Left ventricle myocardium inferior (tissue), 1 donor: ENCODE measurements at places on chromosomes 4 and X.

DNA sequence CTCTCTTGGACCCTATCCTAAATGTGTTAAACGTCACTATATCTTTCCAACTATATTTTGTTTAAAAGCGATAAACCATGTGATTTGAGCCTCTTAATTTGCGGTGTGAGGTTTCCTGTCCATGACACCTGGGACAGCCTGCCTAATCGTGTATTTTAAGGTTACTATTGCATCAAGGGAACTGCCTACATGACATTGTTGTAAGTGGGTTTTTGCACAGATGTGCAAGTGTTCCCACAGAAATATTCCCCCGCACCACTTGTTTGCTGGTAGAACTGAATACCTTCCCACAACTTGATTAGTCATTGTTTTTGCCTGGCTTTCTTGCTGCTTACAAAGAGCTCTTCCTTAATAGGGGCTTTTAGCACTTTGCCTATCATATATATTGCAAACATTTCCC, 5.1 kb upstream of the FAM184B start:
- H3K4me3 ChIP-seq: no peak overlapping the region
- H3K27me3 ChIP-seq: peaks cover 5% of the 10 kb centered on the region
- peaks cover 5% of the 10 kb centered on the region for H3K4me1 ChIP-seq
- peaks cover 5% of the 10 kb centered on the region for H3K36me3 ChIP-seq
- DNase-seq: no peak

- DNase-seq: no peak
- no peaks in the 10 kb centered on the region for H3K27me3 ChIP-seq
- no peaks in the 10 kb centered on the region for H3K36me3 ChIP-seq
- H3K4me3 ChIP-seq: no peak overlapping the region
Measured at GRCh38 chrX:17390419-17390850, 15.4 kb downstream of the NHS start.

- no peak overlapping the region for H3K4me3 ChIP-seq
- H3K27ac ChIP-seq: no peak overlapping the region
- H3K36me3 ChIP-seq: no peaks in the 10 kb centered on the region
- DNase-seq: no peak
- no peaks in the 10 kb centered on the region for H3K4me1 ChIP-seq
- no peaks in the 10 kb centered on the region for H3K27me3 ChIP-seq
Measured at GRCh38 chrX:23478056-23478455, 143.4 kb downstream of the PTCHD1 start.

GRCh38 chrX:68114573-68115129, 318.6 kb downstream of the OPHN1 start:
- peaks cover 7% of the 10 kb centered on the region for H3K4me1 ChIP-seq
- H3K27me3 ChIP-seq: no peaks in the 10 kb centered on the region
- peaks cover 12% of the 10 kb centered on the region for H3K36me3 ChIP-seq

DNA sequence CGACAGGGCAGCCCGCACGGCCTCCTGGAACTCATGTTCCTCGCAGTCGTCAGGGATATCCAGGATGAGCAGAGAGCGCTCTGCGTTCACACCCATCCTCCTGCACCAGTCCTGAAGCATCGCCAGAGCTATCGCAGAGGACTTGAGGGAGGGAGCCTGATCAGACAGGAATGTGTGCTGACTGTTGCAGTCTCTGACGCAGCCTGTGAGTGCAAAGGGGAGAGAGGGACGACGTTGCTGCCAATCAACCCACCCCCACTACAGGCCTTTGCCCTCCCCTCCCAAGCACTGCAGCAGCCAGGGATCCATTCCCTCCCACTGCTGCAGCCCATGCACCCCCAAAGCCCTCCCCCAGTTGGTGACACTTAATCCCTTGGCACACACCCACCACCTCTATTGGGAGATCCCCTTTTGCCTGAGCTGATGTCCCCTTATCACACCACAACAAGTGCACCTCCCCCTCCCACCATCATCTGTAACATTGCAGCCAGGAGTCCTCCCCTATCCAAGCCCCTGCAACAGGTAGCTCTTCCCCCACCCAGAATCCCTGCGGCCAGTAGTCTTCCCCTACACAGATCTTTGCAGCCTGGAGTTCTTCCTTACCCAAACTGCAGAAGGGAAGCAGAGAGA, 897 bp downstream of the PNMA6F start:
- H3K4me3 ChIP-seq: no peak overlapping the region
- peaks cover 31% of the 10 kb centered on the region for H3K27me3 ChIP-seq
- no peaks in the 10 kb centered on the region for H3K4me1 ChIP-seq
- H3K36me3 ChIP-seq: no peaks in the 10 kb centered on the region
- no peak overlapping the region for H3K27ac ChIP-seq

DNA sequence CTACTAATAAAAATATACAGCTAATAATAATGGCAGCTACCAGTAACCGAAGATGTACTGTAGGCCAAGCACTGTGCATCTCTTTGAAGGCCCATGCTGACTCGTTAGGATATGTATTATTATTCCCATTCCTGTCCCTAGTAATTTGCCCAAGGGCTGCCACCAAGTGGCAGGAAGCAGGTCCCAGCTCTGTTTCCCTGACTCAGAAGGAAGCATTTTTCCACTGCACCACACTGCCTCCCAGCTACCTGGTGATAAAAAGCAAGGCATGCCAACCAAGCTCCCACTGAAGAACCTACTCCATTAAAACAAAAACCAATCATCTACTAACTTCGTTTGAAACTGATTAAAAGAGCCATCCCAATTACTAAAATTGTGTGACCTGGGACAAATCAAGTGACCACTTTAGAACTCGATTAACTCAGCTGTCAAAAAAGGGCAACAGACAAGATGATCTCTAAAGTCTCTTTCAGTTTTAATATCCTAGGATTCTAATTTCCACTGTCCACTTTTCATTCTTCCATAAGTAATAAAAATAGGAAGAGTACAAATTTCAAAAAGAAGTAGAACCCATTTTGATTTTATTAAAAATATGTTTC, 24.3 kb upstream of the PGM2 start:
- H3K4me1 ChIP-seq: no peaks in the 10 kb centered on the region
- no peaks in the 10 kb centered on the region for H3K27me3 ChIP-seq
- no peaks in the 10 kb centered on the region for H3K36me3 ChIP-seq
- no peak overlapping the region for H3K27ac ChIP-seq
- H3K4me3 ChIP-seq: no peak overlapping the region
- DNase-seq: peak; percentile 26

GRCh38 chr4:144962300-144962699, 135.7 kb downstream of the ANAPC10 start:
- no peaks in the 10 kb centered on the region for H3K27me3 ChIP-seq
- no peak overlapping the region for H3K27ac ChIP-seq
- H3K4me1 ChIP-seq: no peaks in the 10 kb centered on the region
- H3K36me3 ChIP-seq: no peaks in the 10 kb centered on the region
- no peak overlapping the region for H3K4me3 ChIP-seq

- no peak for DNase-seq
- H3K27me3 ChIP-seq: no peaks in the 10 kb centered on the region
- H3K27ac ChIP-seq: no peak overlapping the region
- no peaks in the 10 kb centered on the region for H3K4me1 ChIP-seq
- H3K36me3 ChIP-seq: no peaks in the 10 kb centered on the region
Measured at GRCh38 chrX:24629701-24630100, 17.4 kb downstream of the PCYT1B start.

- DNase-seq: no peak
- peaks cover 68% of the 10 kb centered on the region for H3K27me3 ChIP-seq
- H3K27ac ChIP-seq: no peak overlapping the region
- no peaks in the 10 kb centered on the region for H3K36me3 ChIP-seq
- H3K4me3 ChIP-seq: peak overlapping the region; percentile 41
Measured at GRCh38 chr4:190020790-190021717, 6.0 kb downstream of the FRG2 start.

DNA sequence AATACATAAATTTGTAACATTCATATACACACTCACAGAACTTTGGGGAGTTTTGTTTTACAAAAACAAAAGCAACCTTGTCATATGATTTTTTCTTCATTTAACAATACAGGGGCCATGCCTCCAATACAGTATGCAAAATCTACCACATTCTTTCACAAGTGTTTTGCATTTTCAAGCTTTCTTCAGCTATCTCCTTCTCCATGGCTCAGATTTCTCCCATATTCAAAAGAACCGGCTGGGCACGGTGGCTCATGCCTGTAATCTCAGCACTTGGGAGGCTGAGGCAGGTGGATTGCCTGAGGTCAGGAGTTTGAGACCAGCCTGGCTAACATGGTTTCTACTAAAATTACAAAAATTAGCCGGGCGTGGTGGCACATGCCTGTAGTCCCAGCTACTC, 4.1 kb downstream of the TEX13B start:
- H3K27me3 ChIP-seq: no peaks in the 10 kb centered on the region
- H3K4me1 ChIP-seq: no peaks in the 10 kb centered on the region
- H3K36me3 ChIP-seq: no peaks in the 10 kb centered on the region
- no peak overlapping the region for H3K4me3 ChIP-seq

- H3K4me3 ChIP-seq: no peak overlapping the region
- H3K36me3 ChIP-seq: no peaks in the 10 kb centered on the region
- no peak overlapping the region for H3K27ac ChIP-seq
- no peaks in the 10 kb centered on the region for H3K4me1 ChIP-seq
- no peaks in the 10 kb centered on the region for H3K27me3 ChIP-seq
Measured at GRCh38 chr4:106629268-106629625, 260.7 kb upstream of the GIMD1 start.

DNA sequence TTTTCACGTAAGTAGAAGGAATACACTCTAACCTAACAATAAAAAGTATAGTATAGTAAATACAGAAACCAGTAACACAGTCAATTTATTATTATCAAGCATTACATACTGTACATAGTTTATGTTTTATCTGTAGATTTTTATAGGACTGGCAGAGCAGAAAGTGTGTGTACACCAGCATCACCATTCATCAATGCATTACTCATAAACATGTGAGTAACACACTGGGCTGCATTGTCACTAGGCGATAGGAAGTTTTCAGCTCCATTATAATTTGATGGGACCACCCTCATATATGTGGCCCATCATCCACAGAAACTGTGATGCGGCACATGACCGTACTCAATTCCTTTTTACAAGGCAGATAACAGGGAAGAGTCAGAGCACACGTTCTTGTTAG, 137.8 kb upstream of the RBPJ start:
- H3K4me3 ChIP-seq: no peak overlapping the region
- H3K27ac ChIP-seq: no peak overlapping the region
- H3K27me3 ChIP-seq: no peaks in the 10 kb centered on the region
- H3K4me1 ChIP-seq: no peaks in the 10 kb centered on the region

GRCh38 chr4:84958434-84958833, 8.1 kb downstream of the WDFY3 start:
- H3K27ac ChIP-seq: no peak overlapping the region
- H3K4me3 ChIP-seq: no peak overlapping the region
- peaks cover 61% of the 10 kb centered on the region for H3K4me1 ChIP-seq
- H3K27me3 ChIP-seq: no peaks in the 10 kb centered on the region
- DNase-seq: no peak

DNA sequence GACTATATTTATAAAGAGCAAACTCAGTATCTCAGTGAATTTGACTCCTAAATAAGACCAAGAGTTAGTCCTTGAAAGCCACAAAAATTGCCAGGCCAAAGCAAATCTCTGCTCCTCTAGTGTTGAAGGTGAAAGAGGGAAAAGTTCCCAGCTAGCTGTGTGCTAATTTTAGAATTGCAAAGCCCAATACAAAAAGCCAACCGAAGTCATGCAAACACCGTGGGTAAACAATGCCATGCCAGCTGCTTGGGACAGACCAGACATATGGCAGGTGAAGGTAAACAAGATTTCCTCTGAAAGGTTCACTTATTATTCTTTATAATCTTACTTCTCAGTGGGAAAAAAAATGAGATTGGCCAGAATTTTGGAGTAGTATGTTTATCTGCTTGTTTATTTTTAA, 80.5 kb upstream of the LNX1 start:
- H3K4me3 ChIP-seq: no peak overlapping the region
- H3K27ac ChIP-seq: peak overlapping the region; percentile 55

- peak overlapping the region; percentile 67 for H3K4me3 ChIP-seq
- peaks cover 64% of the 10 kb centered on the region for H3K27me3 ChIP-seq
- H3K27ac ChIP-seq: no peak overlapping the region
- H3K4me1 ChIP-seq: peaks cover 29% of the 10 kb centered on the region
Measured at GRCh38 chr4:92304606-92305005, 840 bp downstream of the GRID2 start.

GRCh38 chr4:145492376-145492775, 10.7 kb downstream of the SMAD1 start:
- no peak overlapping the region for H3K4me3 ChIP-seq
- no peak overlapping the region for H3K27ac ChIP-seq
- H3K36me3 ChIP-seq: no peaks in the 10 kb centered on the region
- DNase-seq: no peak
- H3K4me1 ChIP-seq: peaks cover 74% of the 10 kb centered on the region
